Sciatic nerve (tissue), 2 donors: ENCODE measurements at places on chromosomes 5 and 9. TPM values are rescaled to one million over a fixed set of nuclear protein-coding genes. Genes with fewer than 3 reads are reported as not detected.

DNA sequence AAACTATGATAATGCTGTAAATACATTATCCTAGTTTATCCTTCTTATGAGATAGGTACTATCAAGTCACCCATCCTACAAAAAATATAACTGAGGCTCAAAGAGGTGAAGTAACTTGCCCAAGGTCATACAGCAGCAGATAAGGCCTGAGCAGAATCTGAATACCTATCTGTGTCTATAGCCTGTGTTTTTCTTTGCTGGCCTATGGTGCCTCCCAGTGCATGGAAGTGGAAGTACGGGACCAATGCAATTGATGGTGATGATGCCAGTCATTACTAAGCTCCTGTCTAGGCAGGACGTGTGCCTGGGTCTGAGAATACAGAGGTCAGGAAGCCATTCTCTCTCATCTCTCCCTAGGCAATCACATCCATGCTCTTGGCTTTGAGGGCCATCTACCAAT lies 67.8 kb downstream of the FAT2 start:
- no peak for DNase-seq

GRCh38 chr9:92738661-92739081 lies 26.0 kb downstream of the BICD2 start:
- peak; percentile 53 for DNase-seq

- DNase-seq: no peak
Measured at GRCh38 chr5:15691521-15691920, 191.5 kb downstream of the FBXL7 start.

DNA sequence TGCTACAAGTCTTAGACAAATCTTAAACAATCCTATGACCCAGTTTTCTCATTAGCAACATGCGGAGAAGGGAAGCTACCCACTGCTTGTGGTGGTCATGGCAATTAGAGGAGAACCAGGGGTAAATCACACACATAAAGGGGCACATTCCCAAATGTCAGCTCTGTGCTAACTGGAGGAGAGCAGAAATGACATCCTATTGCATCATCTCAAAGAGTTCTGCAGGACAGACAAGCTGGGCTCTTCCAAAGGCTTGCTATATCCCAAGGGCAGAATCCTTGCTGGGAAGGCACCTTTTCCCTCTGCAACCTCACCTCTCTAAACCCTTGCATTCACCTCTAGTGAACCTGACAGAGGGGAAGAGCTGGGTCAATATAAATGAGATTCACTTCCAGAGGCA lies 17.0 kb upstream of the WWC1 start:
- no peak for DNase-seq

DNA sequence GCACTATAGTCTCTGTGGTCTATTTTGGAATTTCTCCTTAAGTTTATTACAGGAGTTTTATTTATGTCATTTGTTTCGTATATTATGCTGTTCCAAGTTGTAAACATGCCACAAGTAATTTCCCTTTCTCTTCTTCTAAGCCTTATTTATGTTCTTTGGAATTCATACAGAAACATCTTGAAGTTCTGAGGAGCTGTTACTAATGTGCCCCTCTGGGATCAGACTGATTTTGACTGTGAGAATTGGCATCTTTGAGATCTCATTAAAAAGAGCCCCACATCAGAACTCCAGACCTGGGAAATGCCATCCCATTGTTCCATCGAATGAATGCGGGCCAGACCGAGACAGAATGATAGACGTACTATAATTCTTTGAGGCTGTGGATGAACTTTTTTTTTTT lies 138.8 kb upstream of the CD180 start:
- no peak for DNase-seq

Gene CAPSL
- not detected for total RNA-seq

Gene CYSRT1
- total RNA-seq: not detected

Gene PCDHB4
- total RNA-seq: 12.2 TPM

Gene RGS7BP
- 0.67 TPM for total RNA-seq
